ENCODE measurements at places on chromosomes 3 and 15. TPM values are rescaled to one million over a fixed set of nuclear protein-coding genes. Genes with fewer than 3 reads are reported as not detected.

The UBE2E1 gene
- 130 TPM for total RNA-seq

The RARB gene
- 0.22 TPM for total RNA-seq

The ATP13A5 gene
- not detected for total RNA-seq

The OR5H14 gene
- not detected for total RNA-seq

The CFAP20DC gene
- total RNA-seq = 2.8 TPM

Measured in H1 (cell line).